Thoracic aorta endothelial cell (primary cell): ENCODE measurements at places on chromosomes 12 and 14. TPM values are rescaled to one million over a fixed set of nuclear protein-coding genes. Genes with fewer than 3 reads are reported as not detected.

The TROAP gene
- 20.1 and 40.5 TPM in 2 replicates for total RNA-seq

The DHRS2 gene
- 0.27 and 1.5 TPM in 2 replicates for total RNA-seq

The RDH12 gene
- total RNA-seq: not detected in 2 replicates

The IAPP gene
- total RNA-seq: not detected in 2 replicates

The ADGRD1 gene
- under 0.01 TPM in 1 of 2 replicates, not detected in the other for total RNA-seq

The APOF gene
- not detected in 2 replicates for total RNA-seq

The HDAC7 gene
- total RNA-seq: 85.6 and 92.7 TPM in 2 replicates

The MMAB gene
- total RNA-seq: 21.0 and 36.6 TPM in 2 replicates

The SMCO2 gene
- 0.50 and 0.80 TPM in 2 replicates for total RNA-seq

The NEK9 gene
- 42.3 and 42.7 TPM in 2 replicates for total RNA-seq
